ENCODE measurements at places on chromosomes 12 and 14. TPM values are rescaled to one million over a fixed set of nuclear protein-coding genes. Genes with fewer than 3 reads are reported as not detected.

DNA sequence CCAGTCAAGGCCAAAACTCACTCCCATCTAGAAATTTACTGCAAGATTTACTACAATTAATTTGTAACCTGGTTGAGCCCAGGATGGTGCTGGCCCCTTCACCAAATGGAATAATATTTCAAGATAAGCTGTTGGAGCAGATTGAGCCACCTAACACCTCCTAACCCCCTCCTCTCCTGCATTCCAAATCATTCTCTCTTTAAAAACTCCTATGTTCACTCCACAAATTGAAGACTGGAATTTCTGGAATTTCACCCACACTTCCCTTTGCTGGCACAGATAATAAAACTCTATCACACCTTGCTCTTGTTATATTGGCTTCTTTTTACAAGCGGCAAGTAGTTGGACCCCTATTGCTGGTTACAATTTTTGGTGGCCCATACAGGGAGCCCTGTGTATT, 41.7 kb downstream of the MIS18BP1 start:
- DNase-seq, result no peak

GRCh38 chr12:132481345-132481744, 8.6 kb upstream of the FBRSL1 start:
- DNase-seq, result no peak

DNA sequence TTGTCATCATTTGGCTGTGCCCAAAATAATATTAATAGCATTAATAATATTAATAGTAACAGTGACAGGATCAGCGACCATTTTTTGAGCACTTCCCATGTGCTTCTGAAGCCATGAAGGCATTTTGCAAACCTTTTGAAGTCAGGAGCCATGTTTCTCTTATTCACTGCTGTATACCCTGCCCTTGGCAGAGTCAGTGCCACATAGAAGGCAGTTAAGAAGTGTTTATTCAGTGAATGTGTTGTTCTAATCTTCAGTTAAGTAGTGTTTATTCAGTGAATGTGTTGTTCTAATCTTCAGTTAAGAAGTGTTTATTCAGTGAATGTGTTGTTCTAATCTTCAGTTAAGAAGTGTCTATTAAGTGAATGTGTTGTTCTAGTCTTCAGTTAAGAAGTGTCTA, 319.7 kb upstream of the NAV3 start:
- DNase-seq, result no peak

DNA sequence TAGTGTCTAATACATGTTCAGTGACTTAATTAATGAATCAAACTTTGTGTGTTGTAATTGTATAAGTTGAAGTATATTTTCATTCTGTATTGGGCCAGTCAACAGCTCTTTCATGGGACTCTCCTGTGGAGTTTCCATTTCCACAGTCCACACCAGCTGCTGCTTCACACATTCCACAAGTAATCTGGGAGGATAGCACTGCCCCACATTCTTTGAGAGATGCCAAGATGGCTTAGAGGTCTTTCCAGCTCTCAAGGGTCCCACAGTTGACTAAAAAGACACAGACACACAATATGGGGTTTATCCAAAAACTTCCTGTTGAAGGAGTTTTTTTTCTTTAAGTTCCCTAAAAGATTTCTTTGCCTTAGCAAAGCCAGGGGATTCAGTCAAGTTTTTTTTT, 408.3 kb downstream of the AACS start:
- no peak for DNase-seq

- no peak for DNase-seq
Observed at GRCh38 chr12:85968606-85969005, 94.5 kb downstream of the NTS start.

DNA sequence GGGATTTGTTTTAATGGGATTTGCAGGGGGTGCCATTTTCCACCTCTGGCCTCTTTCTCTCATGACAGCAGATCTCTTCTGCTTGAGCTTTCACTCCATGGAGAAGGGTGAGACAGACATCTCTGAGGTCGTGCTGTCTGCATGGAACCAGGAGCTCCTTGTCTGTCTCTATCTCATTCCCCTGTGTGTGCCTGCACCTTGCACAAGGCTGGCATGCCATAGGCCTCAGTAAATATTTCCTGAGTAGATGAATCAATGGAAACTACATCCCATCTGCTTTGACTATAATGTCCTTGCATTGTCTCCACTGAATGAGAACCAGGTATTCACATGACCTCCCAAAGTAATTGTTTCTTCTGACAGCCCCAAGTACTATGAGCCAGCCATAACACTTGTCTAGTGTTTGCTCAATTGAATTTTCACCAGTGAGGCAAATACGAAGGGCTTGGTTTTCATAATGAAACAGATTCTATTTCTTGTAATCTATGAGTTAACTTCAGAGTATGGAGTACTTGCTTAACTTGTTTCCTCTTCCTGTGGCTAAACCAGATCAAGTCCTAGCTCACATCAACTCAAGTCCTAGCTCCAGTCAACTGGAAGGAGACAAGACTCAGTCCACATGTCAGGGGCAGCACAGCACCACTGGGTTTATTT, 32.3 kb downstream of the KCNK13 start:
- DNase-seq, result no peak

The FOXN4 gene
- not detected for total RNA-seq

All from cardiac septum (tissue), 1 donor.